ENCODE measurements at places on chromosomes 6 and 20.

DNA sequence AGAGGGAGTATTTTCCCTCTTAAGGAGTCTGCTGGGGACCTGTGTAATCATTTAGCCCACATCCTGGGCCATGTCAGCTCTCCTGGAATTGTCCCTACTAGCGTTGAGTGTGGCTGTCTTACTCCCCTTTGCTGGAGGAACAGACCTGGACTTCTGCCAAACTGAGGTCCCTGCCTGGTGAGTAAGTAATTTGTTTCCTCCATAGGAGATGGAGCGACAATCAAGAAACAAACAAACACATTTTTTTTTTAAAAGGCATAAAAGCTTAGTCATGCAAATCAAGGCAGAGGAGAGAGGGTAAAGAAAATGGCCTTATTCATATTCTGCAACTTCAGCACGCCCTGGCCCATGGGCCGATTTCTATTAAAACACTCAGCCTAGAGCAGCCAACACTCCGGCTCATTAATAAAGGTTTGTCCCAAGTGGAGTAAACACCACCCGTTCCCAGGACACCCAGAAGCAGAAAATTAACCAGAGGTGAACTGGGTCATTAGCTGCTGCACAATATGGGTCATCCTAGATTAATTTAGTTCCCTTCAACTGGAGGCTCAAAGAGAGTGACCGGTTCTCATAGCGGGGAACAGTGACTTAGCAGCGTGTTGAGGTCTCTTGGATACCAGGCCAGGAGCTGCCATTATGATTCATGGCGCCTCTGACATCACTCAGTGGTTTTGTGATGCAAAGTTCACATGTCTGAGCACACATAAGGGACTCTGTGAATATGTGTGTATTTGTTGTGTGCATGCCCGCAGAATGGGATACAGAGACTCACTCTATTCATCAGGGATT is 165.0 kb upstream of the SULF2 start:
- DNase-seq, result no peak

GRCh38 chr20:3461211-3461771 is 9.5 kb upstream of the ATRN start:
- no peak for DNase-seq

DNA sequence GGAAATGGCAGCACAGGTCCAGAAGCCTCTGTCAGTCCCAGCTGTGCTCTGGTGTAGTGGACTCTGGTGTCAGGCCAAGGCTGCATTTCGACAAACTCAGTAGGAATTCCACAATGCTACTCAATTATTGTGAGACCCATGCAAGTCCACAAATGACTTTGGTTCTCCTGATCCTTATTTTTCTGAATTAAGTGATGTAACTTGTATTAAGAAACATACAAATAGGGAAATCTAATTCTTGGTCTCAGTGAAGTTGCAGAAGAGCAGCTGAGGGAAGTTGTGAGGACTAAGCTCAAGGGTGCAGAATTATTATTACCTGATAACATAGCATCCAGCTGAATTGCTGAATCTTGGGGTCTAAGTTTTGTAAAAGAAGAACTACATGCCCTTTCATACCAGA is 116.8 kb downstream of the MAFB start:
- DNase-seq, result no peak

DNA sequence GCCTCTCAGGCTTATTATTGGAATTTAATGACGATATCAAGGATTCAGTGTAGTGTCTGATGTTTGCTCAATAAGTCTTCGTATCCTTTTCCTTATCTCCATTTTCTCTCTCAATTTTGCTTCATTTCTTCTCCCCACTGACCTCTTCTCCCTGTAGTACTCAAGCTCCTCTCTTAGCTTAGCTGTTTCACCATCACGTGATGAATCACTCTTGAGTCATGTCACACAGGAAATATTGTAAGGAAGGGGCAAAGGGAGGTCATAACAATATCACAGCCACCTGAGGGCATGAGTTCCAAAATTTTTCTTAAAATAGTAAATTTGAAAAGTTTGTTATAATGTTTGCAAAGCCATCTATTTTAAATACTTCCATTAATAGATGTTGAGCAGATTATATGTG is 392.2 kb upstream of the MARCKS start:
- DNase-seq, result no peak

GRCh38 chr20:17766226-17766625 is 66.5 kb downstream of the BANF2 start:
- DNase-seq, result no peak

- DNase-seq, result no peak
Measured at GRCh38 chr6:113848280-113848679, 8.9 kb upstream of the MARCKS start.

DNA sequence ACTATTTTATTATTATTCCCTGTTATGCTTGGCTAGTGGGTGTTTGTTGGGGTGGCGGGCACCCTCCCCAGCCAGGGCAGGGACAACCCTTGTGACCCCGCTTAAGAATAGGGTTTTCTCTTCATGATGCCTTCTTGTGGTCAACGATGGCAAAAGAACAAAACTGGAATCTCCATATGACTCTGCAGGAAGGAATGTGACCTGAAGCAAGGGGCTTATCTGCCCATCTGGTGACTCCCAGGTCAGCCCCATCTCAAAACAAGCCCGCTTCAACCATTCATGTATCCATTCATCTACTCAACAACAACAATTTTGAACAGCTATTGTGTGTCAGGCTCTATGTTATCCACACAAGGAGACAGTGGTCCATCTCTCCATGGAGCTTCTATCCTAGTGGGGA is 30.9 kb upstream of the TGM6 start:
- DNase-seq, result no peak

DNA sequence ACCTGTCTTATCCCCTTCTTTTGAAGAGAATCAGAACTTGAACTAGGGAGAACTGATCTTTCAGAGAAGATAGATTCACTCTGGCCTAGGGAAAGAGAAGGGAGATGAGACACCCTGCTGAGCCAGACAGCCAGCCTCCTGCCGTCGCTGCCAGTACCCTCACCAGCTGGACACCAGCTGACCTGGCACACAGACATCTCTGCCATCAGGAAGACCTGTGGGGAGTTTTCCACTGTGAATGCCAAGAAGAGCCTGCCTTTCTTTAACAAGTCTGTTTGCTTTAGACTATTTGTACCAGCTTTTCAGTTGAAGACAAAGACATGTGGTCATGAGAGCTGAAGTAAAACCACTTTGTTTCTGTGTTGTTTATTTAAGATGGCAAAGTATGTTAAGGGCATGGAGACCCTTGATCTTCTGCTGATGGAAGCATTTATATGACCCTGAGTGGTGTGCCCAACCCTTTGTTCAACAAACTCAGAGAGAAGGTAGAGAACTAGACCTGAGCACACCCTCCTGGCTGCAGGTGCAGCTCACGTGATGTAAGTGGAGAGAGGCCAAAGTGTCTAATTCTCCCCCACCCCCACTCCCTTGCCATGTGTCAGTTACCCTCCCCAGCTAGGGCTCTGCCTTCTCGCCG is 82.3 kb upstream of the SLC24A3 start:
- DNase-seq, result no peak

DNA sequence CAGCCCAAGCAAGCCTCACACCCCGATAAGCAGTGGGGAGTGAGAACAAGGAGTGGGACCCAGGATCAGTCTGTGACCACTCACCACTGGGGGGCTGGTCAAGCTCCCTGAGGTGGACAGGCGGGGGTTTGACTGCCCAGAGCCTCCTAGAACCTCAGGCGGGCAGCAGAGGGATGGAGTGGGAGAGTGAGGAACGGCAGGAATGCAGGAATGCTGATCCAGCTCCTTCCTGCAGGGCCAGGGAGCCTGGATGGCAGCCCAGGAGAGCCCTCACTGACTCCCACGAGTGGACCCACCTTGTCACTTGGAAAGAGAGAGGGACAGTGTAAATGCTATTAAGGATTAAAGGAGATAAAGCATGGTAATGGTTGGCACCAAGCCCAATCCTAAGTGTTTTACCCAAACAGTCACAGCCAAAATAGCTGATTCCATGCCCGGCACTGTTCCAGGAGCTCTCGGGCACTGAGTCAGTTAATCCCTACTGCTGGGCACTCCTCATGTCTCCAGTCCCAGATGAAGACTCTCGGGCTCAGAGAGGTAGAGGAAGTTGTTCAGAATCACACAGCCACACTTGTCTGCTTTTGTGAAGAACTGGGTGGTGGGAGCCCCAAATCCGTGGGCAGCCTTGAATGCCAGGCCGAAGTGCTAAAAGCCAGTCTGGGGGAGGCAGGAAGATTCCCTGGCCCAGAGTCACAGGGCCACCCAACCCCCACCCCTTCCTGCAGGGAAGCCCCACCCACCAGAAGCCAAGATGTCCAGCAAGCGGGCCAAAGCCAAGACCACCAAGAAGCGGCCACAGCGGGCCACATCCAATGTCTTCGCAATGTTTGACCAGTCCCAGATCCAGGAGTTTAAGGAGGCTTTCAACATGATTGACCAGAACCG is 3.1 kb downstream of the MYL9 start:
- no peak for DNase-seq

GRCh38 chr6:90253631-90254030 is 43.0 kb downstream of the BACH2 start:
- no peak for DNase-seq

Measured in suprapubic skin (tissue), 4 donors.